CD4-positive, alpha-beta T cell treated with Interferon gamma for 1 hour (primary cell): ENCODE measurements at places on chromosomes 11 and 22.

GRCh38 chr11:7062534-7062933 lies 26.3 kb upstream of the RBMXL2 start:
- DNase-seq = no peak

GRCh38 chr22:19450363-19451175 lies 3.1 kb upstream of the C22orf39 start:
- no peak for DNase-seq

DNA sequence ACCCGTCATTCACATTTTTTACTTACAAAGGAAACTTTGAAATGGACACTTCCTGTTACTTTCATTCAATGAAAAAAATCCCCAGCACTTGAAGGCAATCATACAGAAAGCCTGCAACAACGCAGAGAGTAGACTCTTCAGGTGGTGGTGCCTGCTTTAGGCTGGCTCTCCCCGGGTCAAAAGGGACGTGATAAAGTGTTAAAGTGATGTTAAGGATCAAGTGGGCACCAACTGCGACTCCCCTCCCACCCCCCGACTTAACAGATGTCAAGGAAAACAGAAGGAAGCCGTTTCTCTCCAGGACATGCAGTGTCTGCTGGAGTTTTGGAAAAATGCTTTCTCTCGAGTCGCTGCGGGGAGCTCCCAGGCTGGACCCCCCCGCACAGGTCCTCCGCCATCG lies 414 bp upstream of the PNPLA3 start:
- DNase-seq = no peak

GRCh38 chr11:44826922-44827643 lies 100.3 kb downstream of the TSPAN18 start:
- no peak for DNase-seq

DNA sequence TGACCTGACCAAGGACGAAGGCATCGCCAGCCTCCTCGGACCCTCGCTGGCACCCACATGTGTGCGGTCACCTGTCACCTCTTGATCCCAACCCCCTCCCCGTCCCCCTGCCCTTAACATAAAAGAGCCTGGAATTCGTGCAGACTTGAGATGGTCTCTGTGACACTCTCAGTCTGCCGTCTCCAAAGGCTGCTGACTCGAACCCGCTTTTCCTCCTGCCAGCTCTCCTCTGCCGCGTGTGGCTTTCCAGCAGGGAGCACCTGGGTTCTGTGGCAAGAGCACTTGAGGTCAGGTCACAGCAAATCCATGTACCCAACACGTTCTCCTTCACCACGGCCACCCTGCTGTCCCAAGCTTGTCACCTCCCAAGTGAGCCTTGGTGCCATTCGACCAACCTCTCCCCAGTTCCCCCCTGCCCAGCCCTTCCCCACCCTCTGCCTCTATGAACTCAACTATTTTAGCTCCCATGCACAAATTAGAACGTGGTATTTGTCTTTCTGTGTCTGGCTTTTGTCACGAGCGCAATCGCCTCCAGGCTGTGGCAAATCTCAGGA lies 207.6 kb downstream of the BRD1 start:
- DNase-seq = no peak

GRCh38 chr11:8225589-8226036 lies 38.1 kb downstream of the LMO1 start:
- DNase-seq = peak; percentile 37

GRCh38 chr11:118528511-118528910 lies 1.2 kb downstream of the TTC36 start:
- DNase-seq = no peak

DNA sequence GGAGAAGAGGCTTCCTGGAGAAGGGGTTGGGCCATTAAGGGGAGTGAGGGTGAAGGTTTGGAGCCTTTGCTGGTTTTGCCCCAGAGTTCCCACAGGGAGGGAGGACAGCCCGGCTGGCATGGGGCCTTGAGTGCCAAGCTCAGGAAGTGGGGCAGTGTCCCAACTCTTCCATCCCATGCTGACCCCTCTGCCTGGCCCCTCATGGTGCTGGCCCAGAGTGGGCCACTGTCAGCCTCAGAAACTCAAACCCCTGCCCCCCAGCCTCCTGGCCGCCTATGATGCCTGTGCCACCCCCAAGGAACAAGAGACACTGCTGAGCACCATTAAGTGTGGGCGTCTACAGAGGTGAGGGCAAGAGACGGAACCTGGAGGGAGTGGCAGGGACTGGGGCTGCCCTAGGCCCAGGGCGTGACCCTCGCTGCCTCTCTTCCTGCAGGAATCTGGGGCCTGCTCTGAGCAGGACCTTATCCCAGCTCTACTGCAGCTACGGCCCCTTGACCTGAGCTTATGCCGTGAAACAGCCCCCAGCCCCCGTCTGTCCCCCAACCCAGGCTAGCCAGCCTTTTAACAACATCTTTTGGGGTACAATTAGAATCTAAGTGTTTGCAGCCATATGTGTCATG lies 5.4 kb downstream of the MUS81 start:
- DNase-seq = no peak

DNA sequence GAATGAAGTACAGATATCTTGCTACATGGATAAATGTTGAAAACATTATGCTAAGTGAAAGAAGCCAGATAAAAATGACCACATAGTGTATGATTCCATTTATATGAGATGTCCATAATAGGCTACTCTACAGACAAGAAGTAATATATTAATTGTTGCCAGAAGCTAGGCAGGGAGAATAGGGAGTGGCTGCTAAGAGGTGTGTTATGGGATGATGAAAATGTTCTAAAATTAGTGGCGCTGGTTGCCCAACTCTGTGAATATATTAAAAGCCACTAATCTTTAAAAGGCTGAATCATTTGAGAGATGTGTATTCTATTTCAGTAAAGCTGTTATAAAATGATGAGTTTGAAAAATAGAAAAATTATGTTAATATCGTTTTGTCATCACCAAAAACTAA lies 144.4 kb downstream of the NCAM1 start:
- no peak for DNase-seq
